ENCODE measurements at places on chromosomes 6 and 20. TPM values are rescaled to one million over a fixed set of nuclear protein-coding genes. Genes with fewer than 3 reads are reported as not detected.
A peak's percentile ranks its signal among the peaks of the same experiment; 100 is the strongest.

- DNase-seq: no peak
These were observed 76.6 kb upstream of the STXBP5 start for GRCh38 chr6:147127587-147127986.

MRAP2 gene
- polyA plus RNA-seq: 26.8 TPM

SULF2 gene
- 43.6 TPM for polyA plus RNA-seq

DNA sequence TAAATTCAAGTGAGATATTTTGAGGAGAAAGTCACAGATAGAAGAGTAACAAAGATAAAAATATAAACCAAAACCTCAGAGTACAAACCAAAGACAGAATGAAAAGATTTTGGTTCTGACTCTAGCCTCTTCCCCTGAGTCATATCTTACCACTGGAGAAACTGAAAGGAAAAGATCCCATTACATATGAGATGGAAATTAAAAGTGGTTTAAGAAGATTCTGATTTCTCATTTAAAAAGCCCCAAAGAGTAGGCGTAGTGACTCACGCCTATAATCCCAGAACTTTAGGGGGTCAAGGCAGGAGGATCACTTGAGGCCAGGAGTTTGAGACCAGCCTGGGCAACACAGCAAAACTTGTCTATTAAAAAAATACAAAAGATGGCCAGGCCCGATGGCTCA, 30.6 kb downstream of the SPINT4 start:
- DNase-seq: no peak

GRCh38 chr20:51286758-51287157, 255.8 kb downstream of the NFATC2 start:
- no peak for DNase-seq

DNA sequence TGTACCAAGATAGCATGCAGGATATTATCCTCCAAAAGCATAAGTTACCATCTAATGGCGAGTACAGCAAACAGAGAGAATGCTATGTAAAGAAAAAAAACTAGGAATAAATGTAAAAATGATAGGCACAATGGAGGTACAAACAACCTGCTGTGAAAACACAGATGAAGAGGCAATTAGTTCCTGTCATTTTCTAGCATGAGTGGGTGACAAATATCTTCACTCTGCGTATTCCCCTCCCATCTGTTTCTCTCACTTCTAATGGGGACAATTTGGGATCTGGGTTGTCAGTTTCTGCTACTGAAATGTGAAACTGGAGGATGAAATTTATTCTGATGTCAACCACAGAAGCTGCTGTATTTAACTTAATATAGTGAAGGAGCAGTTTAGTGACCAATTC, 11.7 kb upstream of the PTPRK start:
- DNase-seq: no peak

SLC32A1 gene
- polyA plus RNA-seq: not detected

MLN gene
- polyA plus RNA-seq: not detected

GRCh38 chr20:11520596-11520995, 397.1 kb upstream of the BTBD3 start:
- no peak for DNase-seq

GRCh38 chr6:166771701-166772100, 144.7 kb upstream of the RPS6KA2 start:
- DNase-seq: no peak

PRICKLE4 gene
- 3.0 TPM for polyA plus RNA-seq

- no peak for DNase-seq
These were observed 369.4 kb upstream of the HS3ST5 start for GRCh38 chr6:114712129-114712662.

COL21A1 gene
- 101 TPM for polyA plus RNA-seq

GRCh38 chr20:64110411-64111068, 3.2 kb upstream of the NPBWR2 start:
- DNase-seq: no peak

GRCh38 chr20:57398231-57398821, 7.1 kb downstream of the RBM38 start:
- no peak for DNase-seq

ESR1 gene
- 3.0 TPM for polyA plus RNA-seq

SPTLC3 gene
- polyA plus RNA-seq: 2.0 TPM

DNA sequence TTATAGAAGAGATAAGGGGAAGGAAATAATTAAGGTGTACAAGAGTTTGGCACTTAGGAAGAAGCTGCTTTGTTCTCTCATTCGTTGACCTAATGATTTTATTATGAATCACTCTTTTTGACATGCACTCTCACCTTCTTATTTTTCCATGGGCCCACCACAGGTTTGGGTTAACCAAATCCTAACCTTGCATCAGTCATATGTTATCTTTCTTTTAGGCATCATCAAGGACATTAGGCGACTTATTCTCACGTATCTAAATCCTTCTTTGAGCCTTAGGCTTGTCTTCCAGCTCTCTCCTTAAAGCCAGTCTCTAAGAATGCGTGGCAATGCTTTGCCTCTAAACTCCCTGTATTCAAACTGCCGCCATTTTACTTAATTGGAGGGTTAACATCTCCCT, 58.3 kb downstream of the TNFRSF21 start:
- no peak for DNase-seq

TPBG gene
- polyA plus RNA-seq: 9.4 TPM

- DNase-seq: no peak
These were observed 53.9 kb upstream of the PCSK2 start for GRCh38 chr20:17172836-17173516.

CDKN1A gene
- polyA plus RNA-seq: 110 TPM

DNA sequence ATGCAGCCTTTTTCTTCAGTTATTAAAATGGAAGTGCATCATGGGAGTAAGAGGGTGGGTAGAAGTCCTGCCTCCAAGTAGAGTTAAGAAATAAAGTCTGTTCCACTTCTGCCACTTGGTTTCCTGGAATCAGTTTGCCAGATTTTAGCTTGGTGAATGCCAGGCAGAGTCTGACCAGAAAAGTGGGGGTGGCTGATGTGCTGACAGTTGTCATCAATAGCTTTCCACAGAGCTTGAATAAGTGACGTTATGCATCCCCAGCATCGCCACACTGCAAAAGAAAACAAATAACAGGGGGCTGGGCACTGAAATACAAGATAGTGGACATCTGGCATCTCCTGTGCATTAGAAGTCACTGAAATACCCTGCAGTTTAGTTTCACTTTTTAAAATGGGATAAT, 30.8 kb upstream of the CEP162 start:
- no peak for DNase-seq

FAM209B gene
- polyA plus RNA-seq: 0.27 TPM

DNA sequence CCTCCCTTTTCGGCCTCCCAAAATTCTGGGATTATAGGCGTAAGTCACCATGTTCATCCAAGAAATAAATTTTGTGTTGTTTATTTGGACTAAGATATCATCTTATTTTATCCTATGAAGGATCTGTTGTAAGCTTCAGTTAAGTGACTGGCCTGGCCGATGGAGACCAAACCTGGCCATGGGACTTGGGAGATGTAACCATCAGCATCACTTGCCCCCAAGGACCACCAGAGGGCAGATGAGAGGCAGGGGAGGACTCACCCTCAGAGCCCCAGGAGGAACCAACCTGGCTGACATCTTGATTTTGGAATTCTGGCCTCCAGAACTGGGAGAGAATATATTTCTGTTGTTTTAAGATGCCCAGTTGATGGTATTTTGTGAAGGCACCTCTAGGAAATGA, 266.7 kb downstream of the CDH26 start:
- no peak for DNase-seq

GRCh38 chr6:51139950-51140385, 321.3 kb downstream of the TFAP2B start:
- peak; percentile 26 for DNase-seq

EYS gene
- polyA plus RNA-seq: 0.47 TPM

COQ3 gene
- polyA plus RNA-seq: 7.2 TPM

GRCh38 chr6:53313784-53314400, 34.9 kb downstream of the ELOVL5 start:
- DNase-seq: no peak

DNA sequence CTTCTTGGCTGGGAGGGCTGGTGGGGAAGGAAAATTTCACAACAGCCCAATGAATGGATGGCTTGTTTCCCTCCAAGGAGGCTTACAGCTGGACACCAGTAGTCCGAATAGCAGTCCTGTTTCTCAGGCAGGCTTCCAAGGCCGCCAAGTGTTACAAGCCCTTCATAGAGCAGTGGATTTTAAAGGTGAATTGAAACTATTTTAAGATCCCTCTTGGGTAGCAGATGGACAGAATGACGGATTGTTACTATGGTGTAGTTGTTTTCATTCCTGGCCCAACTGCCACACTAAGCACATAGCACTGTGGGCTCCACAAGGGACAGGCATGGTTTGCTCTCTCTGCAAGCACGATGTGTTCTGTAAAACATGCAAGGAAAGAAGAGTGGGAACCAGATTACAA, 203.3 kb upstream of the TAB2 start:
- DNase-seq: no peak

- DNase-seq: no peak
These were observed 75.1 kb downstream of the PPP1R3G start for GRCh38 chr6:5160206-5160605.

DNA sequence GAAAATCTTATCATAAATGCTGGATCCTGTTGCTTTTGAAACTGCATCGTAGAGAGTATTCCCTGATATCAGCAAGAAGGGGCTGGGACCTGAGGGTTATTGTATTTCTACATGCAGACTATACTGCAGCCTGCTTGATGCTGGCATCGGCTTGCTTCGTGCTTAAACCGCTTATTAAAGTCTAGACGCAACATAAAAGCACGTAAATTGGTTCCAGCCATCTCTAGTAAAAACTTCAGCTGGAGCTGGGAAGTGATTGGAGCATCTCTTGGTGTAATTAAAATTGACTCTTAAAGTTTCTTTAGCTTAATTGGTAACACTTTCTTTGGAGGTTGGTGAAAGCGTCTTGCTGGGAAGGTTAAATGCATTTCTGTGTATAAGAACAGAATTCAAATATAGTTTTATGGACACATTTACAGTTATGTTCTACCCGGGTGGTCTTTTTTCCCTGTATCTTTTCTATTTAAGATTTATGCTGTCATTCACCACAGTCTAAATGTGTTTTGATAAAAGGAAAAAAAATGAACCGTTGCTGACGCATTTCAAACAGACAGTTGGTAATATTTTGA, 139.0 kb upstream of the JAG1 start:
- DNase-seq: no peak

DNA sequence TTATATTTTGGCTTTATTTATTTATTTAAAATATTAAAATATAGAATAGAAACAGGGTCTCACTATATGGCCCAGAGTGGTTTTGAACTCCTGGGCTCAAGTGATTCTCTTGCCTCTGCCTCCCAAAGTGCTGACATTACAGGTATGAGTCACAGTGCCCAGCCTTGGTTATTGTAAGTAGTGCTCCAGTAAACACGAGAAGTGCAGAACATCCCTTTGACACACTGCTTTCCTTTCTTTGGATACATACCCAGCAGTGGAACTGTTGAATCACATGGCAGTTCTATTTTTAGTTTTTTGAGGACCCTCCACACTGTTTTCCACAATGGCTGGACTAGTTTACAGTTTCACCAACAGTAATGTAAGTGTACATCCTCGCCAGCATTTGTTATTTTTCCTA, 203.9 kb downstream of the PHF3 start:
- no peak for DNase-seq

AURKA gene
- polyA plus RNA-seq: 7.0 TPM

PTCRA gene
- not detected for polyA plus RNA-seq

GNRH2 gene
- 0.19 TPM for polyA plus RNA-seq

GRCh38 chr6:63572747-63573075, 431 bp downstream of the LOC128125822 start:
- no peak for DNase-seq

DNA sequence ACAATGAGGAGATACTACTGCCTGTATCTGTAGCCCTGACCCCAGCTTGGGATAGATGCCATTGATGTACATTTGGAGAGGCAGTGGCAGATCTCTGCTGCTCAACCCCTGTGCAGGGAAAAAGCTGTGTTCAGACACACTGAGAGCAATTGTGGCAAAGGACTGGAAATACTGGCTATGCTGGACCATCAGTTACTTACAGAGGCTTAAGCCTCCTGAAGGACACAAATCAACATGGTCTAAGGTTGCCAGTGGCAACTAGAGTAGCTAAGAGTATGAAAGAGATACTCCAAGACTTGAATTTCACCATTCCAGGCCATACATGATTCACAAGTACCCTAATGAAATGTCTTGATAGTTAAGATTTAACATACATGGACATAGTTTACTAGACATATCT, 32.4 kb upstream of the ENPP4 start:
- DNase-seq: no peak

DNA sequence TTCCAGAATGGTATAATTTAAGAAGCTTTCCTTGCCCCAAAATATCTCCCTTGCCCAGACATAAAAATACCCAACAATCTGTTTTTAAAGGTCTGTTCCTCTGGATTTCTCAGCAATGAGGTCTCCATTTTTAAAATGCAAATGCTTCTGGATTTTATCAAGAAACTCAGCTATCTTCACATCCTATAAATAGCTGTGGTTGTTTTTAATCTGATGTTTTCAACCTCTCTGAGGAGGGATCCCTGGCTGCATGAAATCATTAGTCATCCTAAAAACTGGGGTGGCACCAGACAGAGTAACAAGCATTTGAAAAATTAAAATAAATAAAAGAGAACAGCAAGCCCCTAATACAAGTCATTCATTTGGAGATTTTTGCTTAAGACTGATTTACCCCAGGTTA, 168.5 kb upstream of the ID4 start:
- no peak for DNase-seq

- DNase-seq: no peak
These were observed 856 bp downstream of the TP53TG5 start for GRCh38 chr20:45377269-45377668.

DNA sequence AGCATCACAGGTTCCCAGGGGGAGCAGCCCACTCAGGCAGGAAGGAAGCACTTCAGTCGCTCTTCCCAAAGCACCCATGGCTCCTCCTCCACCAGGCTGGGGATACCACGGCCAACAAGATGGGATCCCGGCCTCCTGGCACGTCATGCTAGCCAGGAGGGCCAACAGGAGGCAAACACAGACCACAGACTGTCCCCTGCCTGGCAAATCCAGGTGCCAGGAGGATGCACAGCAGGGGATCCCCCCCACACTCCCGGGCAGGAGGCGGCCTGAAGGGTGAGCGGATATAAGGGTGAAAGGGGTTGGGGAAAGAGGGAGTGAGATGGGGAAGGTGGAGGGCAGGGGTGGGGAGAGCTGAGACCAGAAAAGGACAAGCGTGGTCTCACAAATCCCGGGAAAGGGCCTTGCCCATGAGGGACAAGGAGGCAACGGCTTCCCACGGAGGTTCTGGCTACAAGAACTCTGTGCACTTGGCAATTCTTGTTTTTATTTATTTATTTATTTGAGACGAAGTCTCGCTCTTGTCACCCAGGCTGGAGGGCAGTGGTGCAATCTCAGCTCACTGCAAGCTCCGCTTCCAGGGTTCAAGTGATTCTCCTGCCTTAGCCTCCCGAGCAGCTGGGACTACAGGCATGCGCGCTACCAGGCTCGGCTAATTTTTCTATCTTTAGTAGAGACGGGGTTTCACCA, 7.2 kb downstream of the PXDC1 start:
- DNase-seq: no peak

DNA sequence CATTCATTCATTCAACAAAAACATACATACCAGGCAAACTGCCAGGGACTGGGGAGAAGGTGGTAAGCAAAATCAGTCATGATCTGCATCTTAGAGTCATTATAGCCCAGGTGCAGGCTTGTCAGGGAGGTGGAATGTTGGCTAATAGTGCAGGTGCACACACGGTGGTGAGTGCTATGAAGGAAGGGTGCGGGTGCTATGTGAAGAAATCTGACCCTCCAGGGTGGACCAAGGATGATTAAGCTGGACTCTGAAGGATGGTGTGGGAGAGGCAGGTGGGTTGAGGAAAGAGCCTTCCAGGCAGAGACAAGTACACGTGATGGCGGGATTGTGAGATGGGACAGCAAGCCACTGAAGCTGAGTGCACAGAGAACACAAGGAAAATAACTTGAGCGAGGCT, 77.4 kb downstream of the B3GAT2 start:
- no peak for DNase-seq
